ENCODE measurements at places on chromosomes 12 and 14.
A peak's percentile ranks its signal among the peaks of the same experiment; 100 is the strongest.

- DNase-seq = no peak
These were observed 455.3 kb downstream of the NPAS3 start for GRCh38 chr14:33393895-33394368.

DNA sequence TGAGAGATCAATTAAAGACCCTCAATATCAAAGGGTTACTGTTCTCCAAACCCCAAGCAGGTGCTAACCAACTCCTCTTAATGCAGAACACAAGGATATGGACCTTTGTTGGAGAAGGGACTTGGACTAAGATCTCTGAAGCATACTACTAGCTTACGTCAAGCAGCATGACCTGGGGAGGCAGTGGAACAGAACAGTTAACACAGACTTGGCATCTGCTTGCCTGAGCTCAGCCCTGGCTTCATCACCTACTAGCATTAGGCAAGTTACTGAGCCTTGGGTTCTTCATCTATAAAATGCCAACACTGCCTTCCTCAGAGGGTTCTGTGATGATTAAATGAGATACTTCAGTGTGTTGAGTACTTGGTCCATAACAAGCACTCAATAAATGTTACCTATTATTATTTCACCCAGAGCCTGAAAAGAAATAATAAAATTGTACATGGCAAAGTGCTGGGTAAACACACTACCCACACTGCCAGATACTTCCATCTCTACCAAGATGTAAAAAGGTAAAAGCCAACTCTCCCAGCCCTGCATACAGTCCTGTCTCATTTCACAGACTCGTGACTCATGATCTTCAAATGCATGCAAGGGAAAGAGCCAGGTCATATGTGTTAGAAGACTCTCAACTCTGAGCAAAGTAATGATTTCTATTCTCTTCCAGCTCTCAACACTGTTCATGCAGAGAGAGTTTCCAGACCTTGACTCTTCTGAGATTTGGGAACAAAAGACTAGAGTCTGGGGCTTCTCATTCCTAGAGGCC is 39.7 kb downstream of the FMNL3 start:
- no peak for DNase-seq

DNA sequence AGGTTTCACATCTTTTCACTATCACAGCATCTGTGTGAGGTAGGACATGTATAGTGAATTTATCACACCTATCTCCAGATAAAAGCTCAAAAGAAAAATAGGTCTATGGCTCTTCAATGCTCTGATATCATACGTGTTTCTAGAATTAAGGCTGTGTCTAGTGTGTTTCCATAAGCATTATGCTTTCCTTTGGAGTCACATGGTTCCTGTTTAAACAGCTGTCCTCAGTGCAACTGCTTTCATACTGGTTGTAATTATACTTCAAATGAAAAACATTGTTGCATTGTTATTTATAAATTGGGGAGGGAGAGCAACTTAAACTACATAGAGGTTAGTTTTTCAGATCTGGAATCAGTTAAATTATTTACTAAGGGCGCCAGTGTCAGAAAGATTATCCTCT is 151.6 kb downstream of the SYT1 start:
- peak; percentile 26 for DNase-seq

- DNase-seq = no peak
These were observed 26.2 kb downstream of the VSX2 start for GRCh38 chr14:74265301-74265965.

GRCh38 chr14:87899228-87899627 is 93.8 kb downstream of the GALC start:
- no peak for DNase-seq

DNA sequence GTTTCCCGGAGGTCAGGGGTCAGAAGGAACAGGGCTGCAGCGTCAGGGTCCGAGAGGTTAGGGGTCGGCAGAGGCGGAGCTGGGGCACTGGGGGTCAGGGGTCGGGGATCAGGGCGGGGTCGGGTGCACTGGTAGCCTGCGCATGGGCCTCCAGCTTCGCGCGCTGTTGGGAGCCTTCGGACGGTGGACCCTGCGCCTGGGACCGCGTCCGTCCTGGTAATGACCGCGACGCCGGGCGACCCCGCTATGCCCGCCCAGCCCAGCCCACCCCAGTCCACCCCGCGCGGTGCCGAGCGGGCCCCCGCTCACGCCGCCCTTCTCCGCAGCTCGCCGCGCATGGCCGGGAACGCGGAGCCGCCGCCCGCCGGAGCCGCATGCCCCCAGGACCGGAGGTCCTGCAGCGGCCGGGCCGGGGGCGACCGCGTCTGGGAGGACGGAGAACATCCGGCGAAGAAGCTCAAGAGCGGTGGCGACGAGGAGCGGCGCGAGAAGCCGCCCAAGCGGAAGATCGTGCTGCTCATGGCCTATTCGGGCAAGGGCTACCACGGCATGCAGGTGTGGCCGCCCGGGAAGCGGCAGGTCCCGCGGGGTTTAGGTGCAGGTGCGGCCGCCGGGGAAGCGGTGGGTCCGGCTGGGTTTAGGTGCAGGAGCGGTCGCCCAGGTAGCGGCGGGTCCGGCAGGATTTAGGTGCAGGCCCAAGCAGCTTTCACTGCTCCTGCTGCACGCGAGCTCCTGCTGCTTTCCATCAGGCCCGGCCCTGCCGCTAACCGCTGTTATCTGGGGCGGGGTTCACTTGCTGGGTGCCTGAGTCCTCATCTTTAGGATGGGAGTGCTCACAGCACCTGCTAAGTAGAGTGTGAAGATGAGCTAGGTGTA is 743 bp downstream of the PUS1 start:
- DNase-seq = no peak

DNA sequence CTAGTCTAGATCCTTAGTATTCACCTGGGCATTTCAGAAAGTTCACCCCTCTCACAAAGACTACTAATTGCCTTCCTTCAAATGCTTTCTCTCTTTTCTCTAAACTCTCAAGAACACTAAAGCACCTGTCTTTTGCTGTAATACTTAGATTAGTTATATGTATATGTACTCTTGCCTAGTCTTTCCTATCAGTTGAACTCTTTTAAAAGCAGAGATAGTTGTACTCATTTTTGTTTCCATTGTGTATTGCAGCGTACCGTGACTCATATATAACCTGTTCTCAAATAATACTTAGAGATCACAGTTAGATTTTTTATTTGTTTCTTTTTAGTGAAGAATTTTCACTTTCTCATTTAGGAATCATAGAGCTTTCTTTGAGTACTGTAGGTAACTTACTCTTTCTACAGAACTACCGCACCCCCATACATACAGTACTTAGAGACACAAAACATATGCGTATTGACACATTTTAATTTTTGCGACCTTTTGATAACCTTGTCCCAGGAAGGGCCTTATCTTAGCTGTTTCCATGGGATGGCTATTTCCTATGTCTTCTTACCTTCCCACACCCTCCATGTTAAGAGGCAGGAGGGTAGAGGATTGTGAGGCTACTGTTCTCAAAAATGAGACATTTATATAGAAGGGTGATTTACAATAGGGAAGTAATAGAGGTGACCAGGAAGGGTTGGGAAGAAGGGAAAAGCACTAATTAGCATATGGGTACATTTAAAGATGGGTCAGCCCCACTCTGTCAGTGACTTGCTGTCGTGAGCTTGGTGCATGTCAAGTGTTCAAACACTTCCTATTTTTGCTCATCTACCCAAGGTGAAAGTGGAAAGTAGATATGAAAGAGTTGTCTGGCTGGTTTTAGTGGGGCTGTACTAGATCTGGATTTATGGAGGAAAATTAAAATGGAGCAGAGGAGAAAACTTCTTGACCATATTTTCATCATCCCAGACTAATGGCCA is 74.3 kb downstream of the PLEKHA5 start:
- DNase-seq = no peak

DNA sequence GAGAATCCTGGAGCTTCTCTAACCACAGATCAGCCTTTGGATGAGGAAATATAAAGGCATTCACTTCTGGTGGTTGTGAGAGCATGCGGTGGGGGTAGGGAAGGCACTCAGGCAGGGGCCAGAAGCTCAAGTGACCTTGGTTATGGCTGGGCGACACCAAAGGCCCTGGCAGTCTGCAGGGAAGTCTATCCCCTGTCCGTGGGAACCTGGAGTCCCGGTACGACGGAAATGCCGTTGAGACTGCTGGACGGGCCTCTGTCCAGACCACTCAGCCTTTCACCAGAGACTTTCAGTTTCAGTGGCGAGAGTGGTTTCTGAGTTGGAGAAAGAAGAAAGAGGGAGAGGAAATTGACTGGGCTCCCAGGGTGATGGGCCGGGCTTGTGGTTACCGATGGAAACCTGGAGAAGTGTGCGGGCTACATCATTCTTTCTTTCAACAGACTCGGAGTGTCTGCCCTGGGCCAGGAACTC is 20.9 kb downstream of the ISCA2 start:
- no peak for DNase-seq

- DNase-seq = no peak
These were observed 233.5 kb downstream of the PPM1H start for GRCh38 chr12:62701492-62701891.

DNA sequence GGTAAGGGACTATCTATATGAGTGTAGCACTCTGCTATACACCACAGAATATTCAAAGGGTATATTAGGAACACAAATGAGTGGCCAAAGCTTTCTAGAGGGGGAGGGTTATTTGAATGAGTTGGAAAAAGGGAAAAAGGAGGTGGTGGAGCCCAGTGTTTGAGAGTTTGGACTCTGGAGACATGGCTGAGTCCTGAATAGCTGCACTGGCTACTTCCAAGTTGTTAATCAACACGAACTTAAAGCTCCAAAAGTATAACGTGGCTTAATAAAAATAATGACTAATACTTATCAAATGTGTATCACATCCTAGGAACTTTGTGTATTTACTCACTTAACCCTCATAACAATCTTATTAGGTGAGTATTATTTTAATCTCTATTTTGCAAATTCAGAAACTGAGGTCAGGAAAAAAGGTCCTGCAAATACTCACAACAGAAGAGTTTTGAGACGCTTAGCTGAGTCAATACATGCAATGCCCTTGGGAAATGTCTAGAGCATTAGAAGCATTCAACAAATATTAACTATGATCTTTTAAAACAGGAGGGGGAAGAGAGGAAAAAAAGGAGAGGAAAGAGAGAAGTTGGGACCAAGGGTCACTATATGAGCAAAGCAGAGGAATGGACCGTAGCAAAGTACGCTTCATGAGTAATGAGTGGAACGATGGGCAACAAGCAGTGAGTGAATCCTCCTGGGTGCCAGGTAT is 189.5 kb upstream of the HMGA2 start:
- DNase-seq = no peak

- DNase-seq = peak; percentile 84
These were observed 28.8 kb downstream of the SPRING1 start for GRCh38 chr12:116708826-116709756.

DNA sequence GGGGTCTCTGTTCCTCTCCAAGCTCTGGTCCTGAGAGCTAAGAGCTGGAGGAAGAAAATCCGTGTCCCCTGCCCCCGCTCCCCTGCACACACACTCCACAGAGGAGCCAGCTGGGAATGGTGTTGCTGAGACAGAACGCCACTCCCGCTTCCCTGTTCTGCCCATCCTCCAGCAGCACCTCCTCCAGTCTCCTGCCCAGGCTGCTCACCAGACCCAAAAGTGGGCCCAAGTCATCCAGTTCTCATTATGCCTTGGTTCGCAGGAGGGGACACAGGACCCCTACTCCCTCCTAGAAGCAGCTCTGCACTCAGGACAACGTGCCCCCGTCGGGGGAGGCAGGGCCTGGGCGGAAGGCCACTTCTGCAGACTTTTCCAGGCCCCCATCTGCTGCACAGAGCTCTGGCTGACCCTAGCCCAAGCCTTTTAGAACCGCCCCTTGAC is 830 bp upstream of the TRMT61A start:
- no peak for DNase-seq

- DNase-seq = no peak
These were observed 82.7 kb downstream of the VEZT start for GRCh38 chr12:95300286-95300685.

- DNase-seq = no peak
These were observed 240.8 kb downstream of the DACT1 start for GRCh38 chr14:58878439-58879139.

- no peak for DNase-seq
These were observed 35.7 kb upstream of the PRMT8 start for GRCh38 chr12:3455312-3455711.

GRCh38 chr12:53670971-53671370 is 4.9 kb downstream of the ATP5MC2 start:
- DNase-seq = no peak

GRCh38 chr12:122886851-122887818 is 8.8 kb downstream of the VPS37B start:
- DNase-seq = no peak
